Stromal cell of bone marrow (primary cell): ENCODE measurements at places on chromosomes 1 and 21.

- peak; percentile 97 for DNase-seq
Observed at GRCh38 chr1:234962340-234962989, 166.2 kb downstream of the TOMM20 start.

GRCh38 chr1:95207223-95207935 is 26.6 kb upstream of the RWDD3 start:
- no peak for DNase-seq

DNA sequence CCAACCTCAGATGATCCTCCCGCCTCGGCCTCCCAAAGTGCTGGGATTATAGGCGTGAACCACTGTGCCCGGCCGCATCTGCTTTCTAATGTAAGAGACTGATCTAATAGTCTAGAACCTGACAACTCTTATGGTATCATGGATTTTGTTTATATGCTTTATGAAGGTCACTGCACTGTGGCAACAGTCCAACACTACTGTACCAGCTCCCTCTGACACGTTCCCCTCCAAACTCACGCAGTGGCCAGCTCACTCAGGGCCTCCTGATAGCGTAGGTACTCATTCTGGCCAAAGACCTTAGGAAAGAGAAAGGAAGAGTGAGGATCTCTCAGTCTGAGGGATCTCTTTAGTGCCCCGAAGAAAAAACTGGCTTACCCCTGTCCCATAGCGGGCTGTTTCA is 6.0 kb upstream of the CFAP141 start:
- no peak for DNase-seq

DNA sequence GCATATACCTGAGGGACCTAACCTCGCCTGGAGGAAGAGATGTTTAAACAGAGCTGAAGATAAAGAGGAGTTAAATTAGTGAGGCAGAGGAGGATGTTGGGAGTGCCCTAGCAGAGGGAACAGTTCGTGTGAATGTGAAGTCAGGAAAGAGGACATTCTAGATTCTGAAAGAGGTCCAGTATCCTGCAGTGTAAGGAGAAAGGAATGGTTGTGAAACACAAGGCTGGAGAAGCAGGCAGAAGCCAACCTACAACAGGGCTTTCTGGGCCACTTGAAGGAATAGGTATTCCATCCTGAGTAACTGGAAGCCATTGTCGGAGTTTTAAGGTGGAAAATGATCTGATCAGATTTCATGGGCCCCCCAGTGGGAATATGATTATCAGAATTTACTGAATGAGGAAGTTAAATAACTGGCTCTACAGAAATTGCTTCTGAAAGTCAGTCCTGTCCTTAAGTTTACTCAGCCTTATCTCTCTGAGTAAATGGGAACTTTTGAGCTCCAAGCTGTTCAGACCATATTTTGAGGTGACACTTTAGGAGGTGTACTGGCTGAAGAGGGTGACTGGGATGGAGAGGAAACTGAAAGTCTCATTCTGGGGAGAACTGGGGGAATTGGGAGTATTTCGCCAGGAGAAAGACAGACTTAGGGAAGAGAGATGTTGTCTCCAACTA is 24.4 kb upstream of the FAAH start:
- DNase-seq = no peak

- DNase-seq = no peak
Observed at GRCh38 chr1:183889095-183889494, 84.2 kb downstream of the RGL1 start.
